ENCODE measurements at places on chromosomes 2 and 18.

- DNase-seq = no peak
Measured at GRCh38 chr2:75609937-75610508, 36.6 kb upstream of the MRPL19 start.

DNA sequence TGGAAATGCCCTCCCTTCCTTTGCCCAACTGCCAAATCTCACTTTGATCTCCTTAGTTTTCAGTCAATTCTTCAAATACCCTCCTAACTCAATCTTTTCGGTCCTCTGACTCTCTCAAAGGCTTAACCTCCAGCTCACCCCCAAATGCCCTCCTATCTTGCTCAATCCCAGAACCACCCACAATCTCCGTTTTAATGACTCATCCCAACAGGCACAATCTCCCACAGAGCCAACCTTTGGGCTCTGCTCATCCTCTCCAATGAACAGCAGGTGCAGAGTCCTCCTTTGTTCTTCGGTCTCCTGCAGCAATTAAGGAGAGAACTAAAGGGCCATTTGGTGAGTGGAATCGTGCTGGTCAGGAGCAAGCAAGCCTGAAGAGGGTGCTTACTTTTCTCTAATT, 366.1 kb upstream of the CRIM1 start:
- DNase-seq = no peak

DNA sequence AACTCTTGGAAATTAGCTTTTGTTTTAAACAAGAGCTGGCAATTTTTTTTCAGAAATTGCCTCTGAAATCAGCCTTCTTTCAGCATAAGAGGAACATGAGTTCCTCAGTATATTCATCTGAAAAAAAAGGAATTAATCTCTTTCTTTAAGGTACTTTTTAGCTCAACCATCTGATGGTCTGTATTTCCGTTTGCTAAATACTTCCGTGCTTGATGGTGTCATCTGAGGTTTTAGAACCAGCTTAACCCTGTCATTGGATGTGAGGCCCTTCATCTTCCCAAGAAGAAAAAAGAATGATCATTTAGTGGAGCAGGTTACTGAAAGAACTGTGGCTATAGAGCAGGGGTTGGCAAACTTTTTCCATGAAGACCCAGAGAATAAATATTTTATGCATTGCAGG, 175.0 kb downstream of the TRABD2A start:
- no peak for DNase-seq

GRCh38 chr18:36697905-36698304, 130.9 kb downstream of the TPGS2 start:
- DNase-seq = peak; percentile 81

GRCh38 chr2:134391751-134392160, 137.9 kb downstream of the MGAT5 start:
- DNase-seq = peak; percentile 82

GRCh38 chr18:2515171-2515787, 56.0 kb downstream of the METTL4 start:
- peak; percentile 84 for DNase-seq

DNA sequence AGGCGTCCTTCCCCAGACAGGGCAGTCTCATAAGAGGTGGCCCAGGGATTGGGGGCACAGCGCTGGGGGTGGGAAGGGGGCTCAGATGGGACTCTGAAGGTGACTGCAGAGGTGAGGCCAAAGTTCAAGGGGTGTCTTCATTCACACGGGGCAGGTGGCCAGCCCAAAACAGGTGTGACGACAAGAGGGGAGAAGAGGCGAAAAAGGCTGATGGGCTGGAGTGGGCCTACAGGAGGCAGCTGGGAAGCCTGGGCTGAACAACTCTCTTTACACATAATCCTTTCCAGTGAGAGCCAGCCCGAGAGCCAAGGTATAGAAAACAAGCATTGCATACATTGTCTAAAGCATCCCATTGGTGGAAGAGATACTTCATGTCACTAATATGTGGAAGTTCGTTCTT, 130.9 kb upstream of the ASB18 start:
- DNase-seq = no peak

DNA sequence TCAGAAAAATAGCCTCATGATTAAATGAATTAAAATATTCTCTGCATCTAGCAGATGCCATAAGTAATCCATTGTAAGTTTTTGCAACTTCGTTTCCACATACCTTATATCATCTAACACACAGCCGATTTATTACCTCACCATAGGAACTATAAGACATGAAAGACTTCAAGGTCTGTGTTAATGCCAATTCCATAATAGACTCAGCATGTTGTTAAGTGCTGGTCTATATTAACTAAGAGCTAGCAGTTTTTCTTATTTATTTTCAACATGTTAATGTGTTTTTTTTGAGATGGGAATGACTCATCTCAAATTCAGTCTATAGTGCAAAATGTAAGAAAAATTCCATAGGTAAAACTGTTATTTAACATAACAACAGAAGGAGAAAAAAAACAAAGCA, 243.9 kb upstream of the GULP1 start:
- DNase-seq = no peak

DNA sequence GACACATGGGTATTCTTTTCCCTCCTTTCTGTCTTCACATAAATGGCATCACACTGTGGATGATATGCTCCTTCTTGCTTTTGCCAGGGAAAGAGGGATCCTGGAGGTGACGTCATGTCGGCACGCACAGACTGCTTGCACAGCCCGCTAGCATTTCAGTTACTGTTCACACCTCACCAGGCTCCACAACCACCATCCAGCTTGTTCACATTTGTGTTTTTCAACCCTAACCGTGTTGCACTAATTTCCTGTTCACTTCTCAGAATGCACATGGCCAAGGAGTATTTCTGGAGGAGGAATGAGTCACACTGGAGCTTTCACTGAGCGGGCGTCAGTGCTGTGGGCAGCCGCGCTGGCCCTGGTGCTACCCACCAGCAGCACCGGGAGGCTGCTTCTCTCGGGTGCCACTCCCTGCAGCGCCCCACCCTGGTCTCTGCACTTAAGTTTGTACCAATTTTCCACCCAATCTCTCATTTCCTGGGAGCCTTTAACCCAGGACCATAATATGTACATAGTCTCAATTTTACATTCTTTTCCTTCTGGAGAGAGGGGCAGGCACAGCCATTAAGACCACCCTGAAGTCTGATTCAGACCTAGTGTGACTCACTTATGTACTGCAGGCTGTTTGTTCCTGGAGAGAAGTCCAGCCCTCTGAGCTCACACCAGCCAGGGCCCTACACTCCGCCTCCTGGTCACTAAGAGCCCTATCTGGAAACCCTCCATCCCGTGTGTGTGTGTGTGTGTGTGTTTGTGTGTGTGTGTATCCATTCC, 65.1 kb downstream of the MBP start:
- peak; percentile 86 for DNase-seq

DNA sequence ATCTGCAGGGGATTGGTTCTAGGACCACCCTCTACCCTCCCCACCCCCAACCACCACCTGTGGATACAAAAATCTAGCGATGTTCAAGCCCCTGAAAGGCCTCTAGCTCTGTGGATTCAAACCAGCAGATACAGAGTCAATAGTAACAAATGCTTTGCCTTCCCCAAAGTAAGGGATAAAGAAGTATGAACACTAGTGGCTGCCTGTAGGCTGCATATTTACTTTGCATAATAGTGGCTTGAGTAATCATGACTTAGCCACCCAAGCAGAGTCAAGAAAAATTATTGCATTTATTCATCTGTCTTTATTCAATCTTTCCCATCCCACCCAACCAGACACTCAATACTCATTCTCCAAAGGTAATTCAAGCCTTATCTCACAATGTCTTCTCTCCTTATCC, 43.8 kb downstream of the SOCS6 start:
- peak; percentile 34 for DNase-seq

DNA sequence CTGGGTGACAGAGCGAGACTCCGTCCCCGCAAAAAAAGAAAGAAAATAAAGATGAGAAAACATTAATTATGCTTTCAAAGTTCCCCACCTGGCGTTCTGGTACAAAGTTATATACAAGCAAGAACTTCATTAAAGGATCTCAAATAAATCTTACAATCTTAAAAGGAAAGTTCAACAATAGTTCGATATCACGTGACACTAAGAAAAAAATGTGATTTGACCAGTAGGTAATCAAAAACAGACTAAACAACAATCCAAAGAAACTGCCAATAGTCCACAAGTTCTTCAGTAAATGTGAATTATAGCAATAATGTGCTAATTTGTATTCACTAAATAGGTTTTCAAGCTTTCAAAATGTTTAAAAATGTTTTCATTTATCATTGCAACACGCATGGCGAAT, 130.4 kb downstream of the NRXN1 start:
- no peak for DNase-seq

GRCh38 chr2:151569167-151569566, 159.5 kb downstream of the RIF1 start:
- DNase-seq = no peak

DNA sequence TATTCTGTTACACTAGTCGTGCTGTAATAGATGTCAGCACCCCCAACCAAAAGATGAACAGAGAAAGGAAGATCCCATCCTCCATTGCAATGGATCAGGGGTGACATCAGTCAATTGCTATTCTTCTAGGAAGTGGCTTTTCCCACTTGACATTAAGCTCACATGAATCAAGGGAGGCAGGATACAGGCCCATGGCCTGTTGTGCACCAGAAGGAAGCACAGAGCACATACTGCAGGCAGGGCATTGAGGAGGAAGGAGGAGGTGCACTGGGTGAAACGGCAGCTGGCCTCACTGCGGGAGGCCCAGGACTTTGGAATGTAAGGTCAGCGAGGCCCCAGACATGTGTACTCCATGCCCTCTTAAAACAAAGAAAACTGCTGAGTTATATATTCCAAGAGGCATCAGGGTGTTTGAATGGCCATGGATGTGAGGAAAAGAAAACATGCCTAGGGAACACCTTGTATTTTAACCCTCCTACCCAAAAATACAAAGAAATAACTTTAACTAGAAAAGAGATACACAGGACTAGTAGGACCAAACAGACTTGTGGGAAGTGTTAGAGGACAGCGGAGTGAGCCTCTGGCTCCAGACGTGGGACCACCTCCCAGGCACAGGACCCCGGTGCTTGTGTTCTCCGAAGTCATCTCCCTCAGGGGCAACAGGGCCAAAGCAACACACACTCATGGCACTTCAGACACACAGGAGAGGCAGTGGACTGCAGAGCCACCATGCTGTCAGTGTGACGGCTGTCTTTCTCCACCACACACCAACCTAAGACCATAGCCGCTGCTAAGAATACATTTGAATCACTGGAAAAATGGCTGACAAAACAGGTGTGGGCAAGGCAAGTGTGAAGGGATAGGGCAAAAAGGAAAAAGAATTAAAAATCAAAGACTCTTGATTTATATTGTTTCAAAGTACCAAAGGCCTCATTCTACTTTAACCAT, 51.4 kb upstream of the RIOK3 start:
- DNase-seq = peak; percentile 97

GRCh38 chr2:212227755-212228154, 310.8 kb downstream of the ERBB4 start:
- peak; percentile 60 for DNase-seq

DNA sequence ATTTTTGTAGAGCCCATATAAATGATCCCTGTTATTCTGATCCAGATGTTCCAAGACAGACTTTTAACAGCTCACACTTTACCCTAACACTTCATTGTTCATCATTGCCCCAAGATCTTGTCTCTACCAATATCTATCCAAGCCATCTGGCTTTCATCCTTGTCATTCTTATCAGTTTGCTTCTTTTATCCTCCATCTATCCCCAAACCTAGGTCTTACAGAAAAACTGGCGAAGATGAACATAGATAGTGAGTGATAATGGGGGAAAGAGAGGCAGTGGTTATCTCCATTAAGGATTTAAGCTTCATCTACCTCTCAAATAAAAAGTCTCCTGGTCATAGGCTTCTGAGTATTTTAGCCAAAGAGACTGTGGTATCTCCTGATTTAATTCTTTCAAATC, 89.5 kb downstream of the DHRS9 start:
- DNase-seq = no peak

- DNase-seq = no peak
Measured at GRCh38 chr2:224831530-224831929, 115.4 kb upstream of the CCDC195 start.

- DNase-seq = no peak
Measured at GRCh38 chr18:42230636-42231035, 275.6 kb downstream of the PIK3C3 start.

DNA sequence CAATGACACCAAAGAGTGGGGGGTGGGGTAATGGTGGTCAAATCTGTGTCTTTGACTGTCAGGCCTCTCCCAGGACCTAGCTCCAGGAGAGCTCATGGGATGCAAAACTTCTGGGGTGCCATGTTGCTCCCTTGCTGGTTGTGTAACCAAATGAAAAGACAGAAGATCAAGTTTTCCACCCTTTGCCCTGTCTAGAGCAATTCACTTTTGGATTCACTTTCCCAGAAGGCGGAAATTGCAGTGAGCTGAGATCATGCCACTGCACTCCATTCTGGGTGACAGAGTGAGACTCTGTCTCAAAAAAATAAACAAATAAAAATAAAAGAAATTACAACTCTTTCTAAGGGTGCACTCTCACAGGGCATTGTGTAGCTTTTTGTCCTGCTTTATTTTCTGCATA, 34.9 kb upstream of the PLA2R1 start:
- no peak for DNase-seq

GRCh38 chr18:79903071-79903635, 48.3 kb downstream of the SLC66A2 start:
- DNase-seq = no peak

DNA sequence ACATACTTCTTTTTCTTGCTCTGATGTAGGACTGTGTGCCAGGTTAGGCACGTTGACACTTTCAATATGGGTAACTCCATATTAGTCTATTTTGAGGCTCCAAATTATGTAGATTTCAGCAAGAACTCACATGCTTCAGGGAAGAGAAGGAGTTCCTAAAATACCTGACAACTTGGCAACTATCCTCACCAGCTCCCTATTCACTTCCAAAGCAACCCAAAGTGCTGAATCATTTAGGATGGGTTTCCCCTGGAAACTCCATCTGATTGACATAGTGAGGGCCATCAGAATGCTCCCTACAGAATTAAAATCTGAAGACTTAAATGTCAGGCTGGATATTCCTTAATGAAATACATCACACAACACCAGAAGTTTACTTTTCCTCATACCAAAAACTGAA, 32.5 kb upstream of the NFU1 start:
- no peak for DNase-seq

DNA sequence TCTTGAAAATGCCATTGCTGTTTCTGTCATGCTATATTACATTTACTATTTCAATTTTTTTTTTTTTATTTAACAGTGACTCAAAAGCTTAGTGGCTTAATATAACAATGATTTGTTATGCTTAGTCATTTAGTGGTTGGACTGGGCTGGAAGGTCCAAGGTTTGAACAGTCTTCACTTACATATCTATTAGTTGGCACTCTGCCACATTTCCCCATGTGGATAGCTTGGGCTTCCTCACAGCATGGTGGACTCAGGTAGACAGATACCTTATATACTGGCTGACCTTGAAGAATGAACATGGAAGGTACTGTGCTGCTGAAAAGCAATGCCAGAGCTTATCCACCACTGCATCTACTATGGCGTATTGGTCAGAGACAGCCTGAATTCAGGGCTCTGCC, 909.5 kb upstream of the SOX11 start:
- no peak for DNase-seq

GRCh38 chr2:48228345-48228684, 301.6 kb upstream of the STON1 start:
- no peak for DNase-seq

All from kidney tubule cell (primary cell).